Stimulated activated CD8-positive, alpha-beta memory T cell treated with anti-CD3 and anti-CD28 coated beads, Interleukin-7, amount 100 ng/mL, for 1 hour (primary cell): ENCODE measurements at places on chromosomes 4 and X.

- DNase-seq = no peak
Measured at GRCh38 chr4:111991797-111992196, 153.5 kb upstream of the FAM241A start.

GRCh38 chrX:97096385-97096784 is 212.7 kb downstream of the RPA4 start:
- no peak for DNase-seq

DNA sequence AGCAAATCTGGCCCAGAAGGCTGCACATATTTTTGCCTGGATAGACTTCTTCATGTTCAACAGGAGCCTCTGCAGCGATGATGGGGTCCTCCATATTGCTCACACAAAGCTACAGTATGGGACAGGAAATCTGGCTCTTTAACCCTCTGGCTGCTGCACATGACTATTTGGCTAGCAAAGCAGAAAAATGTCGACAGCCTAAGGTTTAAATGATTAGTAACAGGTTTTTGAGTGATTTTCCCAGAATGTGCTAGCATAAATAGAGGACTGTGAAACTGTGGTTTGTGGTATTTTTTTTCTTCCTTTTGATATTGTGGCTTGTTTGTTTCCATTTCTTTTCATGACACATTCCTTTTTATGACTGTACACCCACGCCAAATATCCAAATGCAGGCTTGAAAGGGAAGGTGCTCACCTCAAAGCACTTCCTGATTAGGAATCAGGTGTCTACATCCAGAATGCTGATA is 120.2 kb upstream of the GK2 start:
- no peak for DNase-seq

DNA sequence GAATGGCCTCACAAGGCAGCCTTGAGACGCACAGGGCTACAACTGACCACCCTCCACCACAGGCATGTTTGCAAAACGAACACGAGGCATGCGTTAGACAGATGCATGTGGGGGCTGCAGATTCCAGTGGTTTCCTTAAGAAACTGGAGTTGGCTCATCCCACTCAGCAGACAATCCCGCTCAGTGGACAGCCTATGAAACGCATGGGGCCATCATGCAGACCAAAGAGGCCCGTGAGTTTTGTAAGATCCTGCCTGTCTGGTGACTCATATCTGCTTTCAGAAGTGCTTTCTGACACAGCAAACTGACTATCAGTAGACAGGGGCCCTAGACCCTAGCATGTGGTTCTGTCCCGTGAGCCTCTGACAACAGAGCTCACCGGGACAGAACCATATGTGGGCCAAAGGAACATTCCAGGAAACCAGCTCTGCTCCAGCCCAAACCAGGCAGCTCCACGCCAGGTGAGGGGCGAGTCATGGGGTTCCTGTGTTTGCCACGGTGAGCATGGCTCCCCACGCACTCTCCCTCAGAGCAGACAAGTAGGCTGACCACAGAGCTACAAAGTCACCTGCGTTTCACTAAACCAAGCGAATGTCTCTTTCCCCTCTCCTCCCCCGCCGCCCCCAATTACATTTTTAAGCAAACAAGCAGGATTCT is 74.4 kb downstream of the MTMR1 start:
- DNase-seq = no peak
